Stimulated activated CD4-positive, alpha-beta T cell treated with anti-CD3 and anti-CD28 coated beads, Interleukin-2, amount 100 ng/mL, for 24 hours (primary cell): ENCODE measurements at places on chromosomes 1 and 21.

DNA sequence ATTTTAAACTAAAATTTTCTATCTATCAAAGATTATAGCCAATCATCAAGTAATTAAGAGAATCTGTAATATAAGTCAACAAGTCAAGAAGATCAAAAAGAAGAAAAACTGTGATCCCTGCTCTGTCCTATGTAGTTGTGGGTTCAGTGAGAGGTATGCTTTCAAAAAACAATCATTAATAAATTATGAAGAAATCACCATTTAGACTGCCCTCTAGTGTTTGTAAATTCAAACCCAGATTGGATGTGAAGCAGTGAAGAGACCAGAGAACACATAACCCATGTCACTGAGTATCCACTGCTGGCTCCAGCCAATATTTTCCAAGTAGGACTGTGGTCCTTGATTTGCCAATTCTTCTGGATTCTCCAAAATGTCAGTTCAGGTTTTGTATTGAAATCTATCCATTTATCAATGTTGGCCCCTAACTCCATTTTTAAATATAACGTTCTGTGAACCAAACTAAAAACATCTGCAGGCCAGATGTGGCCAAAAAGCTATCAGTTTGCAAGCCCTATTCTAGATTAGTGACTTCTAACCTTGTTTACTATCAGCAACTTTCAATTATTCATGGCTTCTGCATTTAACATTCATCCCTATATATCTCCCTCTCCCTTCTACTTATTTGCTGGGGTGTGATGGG lies 467.5 kb upstream of the CXADR start:
- DNase-seq = no peak

- no peak for DNase-seq
Measured at GRCh38 chr1:11526071-11526895, 47.3 kb downstream of the DISP3 start.

DNA sequence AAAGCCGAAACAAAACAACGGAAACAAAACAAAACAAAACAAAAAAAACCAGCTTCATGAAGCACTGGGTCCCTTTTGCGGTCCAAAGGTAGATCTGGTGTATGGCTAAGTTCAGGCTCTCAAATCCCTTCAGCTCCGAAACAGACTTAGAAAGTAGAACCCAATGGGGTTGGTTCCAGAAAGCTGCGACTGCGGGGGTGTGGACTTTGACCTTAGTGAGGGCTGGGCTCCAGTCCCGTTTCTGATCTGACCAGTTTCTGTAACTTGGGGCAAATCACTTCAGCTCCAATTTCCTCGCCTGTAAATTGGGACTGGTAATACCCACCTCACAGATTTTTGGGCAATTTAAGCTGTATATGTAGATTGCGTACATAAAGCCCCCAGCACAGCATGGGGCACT lies 105.2 kb downstream of the ZSCAN20 start:
- no peak for DNase-seq

DNA sequence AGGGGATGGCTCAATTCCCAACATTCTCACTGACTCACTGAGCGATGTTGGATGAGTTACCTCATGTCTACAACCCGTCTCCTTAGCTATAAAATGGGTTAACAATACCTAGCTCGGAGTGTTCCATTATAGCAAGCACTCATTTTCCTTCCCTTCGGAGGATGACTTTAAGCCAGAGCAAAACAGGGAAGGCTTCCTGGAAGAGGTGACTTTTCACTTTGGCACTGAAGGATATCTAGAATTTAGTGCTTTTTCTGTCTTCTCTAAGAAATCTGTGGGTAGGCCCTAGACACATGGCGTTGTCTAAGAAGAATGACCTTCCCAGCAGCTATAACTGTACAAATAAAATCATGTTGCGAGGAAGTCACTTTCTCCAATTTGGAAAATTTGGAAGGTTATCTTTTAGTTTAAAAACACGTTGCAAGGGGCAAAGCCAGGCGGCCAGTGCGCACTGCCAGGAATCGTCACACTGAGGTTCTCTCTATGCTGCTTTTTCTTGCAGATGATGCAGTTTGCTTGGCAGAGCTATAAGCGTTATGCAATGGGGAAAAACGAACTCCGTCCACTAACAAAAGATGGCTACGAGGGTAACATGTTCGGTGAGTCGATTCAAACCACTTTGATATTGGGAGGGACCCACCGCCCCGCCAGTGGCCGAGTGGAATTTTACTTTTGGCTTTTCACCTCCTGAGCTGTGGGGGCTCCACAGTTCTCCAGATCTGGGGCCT lies 69.5 kb downstream of the MAN1C1 start:
- DNase-seq = no peak

GRCh38 chr1:41462680-41463004 lies 21.8 kb downstream of the EDN2 start:
- no peak for DNase-seq

- no peak for DNase-seq
Measured at GRCh38 chr1:91948097-91948496, 1.1 kb upstream of the BRDT start.

DNA sequence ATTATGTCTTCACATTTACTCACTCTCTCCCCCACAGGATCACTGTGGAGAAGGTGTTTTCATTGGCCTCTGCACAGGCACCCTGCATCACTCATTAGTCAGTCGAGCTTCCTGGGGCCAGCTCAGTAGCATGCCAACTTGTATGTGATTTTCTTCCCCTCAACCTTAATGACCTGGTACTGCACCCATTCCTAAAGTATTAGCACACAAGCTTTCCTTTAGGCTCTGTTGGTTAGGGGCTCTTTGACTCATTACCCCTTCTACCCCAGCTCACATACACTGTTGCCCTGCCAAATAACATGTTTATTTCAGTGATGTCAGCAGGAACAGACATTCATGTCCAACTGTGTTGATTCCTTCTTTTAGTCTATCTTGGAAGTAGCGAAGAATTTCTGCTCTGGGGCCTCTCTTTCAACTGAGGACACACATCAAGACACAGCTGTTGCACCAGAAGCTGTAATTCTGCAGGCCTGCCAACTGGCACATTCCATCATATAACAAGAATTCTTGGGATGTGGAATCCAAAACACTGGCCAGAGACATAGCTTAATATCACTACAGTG lies 603.5 kb upstream of the ADAMTS5 start:
- DNase-seq = no peak

GRCh38 chr21:26964170-26964778 lies 2.6 kb downstream of the ADAMTS5 start:
- DNase-seq = no peak

- DNase-seq = no peak
Measured at GRCh38 chr1:18716785-18717678, 86.4 kb downstream of the PAX7 start.

- no peak for DNase-seq
Measured at GRCh38 chr1:69191335-69191734, 376.4 kb upstream of the LRRC7 start.

GRCh38 chr1:219367496-219367895 lies 193.8 kb downstream of the LYPLAL1 start:
- no peak for DNase-seq

DNA sequence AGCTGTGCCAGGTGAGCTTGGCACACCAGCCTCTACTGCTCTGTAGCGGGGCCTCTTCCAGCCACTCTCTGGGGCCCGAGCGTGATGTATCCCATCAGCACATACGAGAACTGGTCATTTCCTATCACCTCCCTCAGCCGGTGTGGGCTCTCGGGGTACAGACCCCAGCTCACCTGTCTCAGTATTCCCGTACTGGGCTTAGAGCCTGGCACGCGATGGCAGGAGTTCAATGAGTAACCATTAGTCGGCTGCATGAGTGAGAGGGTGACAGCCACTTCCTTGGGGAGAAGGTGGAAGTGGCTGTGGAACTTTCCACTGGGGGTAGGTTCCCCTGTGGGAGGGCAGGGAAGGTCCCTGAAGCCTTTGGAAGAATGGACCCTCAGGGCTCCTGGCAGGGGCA lies 46.1 kb downstream of the ECE1 start:
- DNase-seq = no peak

GRCh38 chr21:29487154-29487553 lies 188.4 kb downstream of the BACH1 start:
- no peak for DNase-seq

DNA sequence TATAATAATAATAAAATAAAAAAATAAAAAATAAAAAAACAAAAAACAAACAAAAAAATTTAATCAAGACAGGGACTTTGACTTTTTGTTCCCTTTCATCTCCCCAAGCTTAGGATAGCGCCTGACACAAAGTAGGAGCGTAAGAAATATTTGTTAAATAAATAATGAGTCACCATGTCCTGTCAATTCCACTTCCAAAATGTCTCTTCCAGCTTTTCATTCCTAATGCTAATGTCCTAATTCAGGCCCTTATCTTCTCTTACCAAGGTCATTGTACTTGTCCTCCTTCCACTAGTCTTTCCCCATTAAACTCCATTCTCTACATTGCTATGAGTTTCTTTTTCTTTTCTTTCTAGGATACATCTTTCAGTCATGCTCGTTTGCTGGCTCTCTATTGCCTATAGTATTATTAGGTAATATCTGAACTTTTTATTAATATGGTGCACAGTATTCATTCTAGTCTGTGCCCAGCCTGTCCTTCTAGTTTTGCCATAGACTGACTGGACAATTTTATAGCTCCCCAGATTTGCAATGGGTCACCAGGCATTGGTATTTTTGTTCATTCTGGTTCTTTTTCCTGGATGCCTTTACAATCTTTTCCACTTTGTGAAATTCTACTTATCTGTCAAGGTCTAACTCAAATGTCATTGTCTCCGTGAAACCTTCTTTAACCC lies 11.4 kb downstream of the NEXN start:
- no peak for DNase-seq

DNA sequence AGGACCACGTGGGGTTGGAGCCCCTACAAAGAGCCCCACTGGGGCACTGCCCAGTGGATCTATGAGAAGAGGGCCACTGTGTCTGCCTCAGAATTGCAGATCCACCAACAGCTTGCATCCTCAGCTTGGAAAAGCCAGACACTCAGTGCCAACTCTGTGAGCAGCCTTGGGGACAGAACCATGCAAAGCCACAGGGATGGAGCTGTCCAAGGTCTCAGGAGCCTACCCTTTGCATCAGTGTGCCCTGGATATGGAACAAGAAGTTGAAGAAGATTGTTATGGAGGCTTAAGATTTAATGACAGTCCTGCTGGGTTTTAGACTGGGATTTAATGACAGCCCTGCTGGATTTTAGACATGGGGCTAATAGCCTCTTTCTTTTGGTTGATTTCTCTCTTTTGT lies 1670.9 kb downstream of the PLA2G4A start:
- DNase-seq = no peak

GRCh38 chr1:228405979-228406228 lies 731 bp downstream of the TRIM11 start:
- DNase-seq = no peak

DNA sequence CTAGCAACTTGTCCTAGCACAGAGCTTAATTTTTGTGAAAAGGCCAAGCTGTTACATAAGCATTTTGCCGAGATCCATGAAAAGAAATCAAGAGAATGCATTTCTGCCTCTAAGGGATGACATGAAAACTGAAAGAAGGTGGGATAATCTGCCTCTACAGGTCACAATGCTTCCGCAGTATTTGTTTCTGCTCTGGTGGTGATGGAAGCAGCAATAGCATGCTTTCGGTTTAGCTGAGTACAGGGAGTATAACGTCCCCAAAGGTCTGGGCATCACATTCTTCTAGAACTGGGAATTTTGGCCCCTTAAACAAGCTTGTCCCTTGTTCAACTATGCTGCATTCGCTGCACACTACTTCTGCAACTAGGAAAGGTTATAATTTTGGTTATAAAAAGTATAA lies 14.4 kb upstream of the MAGI3 start:
- no peak for DNase-seq

DNA sequence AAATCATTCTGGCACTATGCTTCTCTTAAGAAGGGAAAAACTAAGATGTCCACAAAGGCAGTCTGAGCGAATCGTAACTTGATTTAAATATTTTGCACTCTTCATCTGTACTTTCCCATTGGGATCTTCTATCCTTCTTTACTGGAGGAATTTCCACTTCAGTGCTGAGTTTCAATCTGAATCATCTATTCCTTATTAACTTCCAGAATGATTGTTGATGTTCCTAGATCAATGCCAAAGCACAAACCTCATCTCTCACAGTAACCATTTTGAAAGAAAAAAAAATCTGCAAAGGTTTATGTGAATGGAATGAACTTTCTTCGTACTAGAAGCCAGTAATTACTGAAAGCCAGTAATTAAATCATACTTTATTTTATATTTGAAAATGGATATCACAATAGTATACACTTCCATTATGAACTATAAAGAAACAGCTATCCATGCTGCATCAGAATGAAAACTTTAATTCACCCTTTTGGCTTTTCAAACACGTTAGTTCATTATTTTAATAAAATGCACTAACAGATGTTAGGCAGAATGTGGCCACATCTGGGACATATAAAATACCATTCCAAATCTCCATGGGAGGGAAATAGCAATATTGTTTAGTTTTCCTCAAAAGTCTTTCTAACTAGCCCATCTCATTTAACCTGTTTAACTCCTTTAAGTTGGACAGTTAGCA lies 5.5 kb upstream of the RNF2 start:
- no peak for DNase-seq

- DNase-seq = no peak
Measured at GRCh38 chr1:112744009-112744578, 29.0 kb upstream of the PPM1J start.

DNA sequence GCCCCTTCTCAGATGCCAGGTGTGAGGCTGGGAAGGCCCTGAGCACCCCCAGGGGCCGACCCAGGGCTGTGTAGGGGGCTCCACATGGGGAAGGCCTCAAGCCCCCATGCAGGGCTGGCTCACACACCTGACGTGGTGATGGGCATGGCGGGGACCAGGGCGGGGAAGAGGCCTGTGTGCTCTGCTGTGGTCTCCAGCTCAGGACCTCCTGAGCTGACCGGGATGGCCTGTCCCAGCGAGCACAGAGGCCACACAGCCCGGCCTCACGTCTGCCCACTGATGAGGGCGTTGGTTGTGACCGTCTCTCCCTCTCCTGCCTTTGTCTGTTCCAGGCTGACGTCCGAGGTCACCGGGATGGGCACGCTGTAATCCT lies 40.2 kb upstream of the COL6A1 start:
- DNase-seq = no peak

DNA sequence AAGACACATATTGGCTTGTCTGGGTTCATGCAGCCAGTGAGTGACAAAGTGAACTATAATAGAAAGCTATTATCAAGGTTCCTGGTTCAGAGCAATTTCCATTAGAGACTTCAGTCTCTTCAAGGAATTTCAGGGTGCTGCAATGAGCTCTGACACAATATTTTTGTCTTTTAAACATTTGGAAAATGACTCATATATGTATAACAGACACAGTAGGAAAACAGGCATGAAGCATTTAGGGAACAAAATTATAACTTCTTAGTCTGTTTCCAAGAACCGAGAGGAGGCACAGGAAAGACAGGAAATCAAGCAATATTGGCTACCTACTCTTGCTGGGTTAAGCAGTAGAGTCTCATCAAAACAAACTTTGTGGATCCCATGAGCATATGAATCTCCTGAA lies 170.4 kb downstream of the PTPRC start:
- no peak for DNase-seq
